ENCODE measurements at places on chromosomes 4 and X.

DNA sequence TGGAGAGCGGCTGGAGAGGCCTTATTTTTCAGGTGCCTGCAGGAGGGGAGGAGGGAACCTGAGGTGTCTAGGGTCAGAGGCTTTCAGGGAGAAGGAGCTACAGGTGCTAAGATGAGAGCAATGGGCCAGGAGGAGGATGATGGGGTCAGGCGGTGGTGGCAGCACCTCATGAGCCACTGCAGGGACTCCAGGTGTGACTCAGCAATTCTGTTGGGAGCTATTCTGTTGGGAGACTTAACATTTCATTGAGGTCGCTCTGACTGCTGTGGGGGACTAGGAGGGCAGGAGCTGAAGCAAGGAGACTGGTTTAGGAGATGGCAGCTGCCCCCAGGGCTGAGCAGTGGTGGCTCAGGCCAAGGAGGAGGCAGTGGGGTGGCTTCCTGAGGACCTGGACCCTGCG is 65.0 kb downstream of the CLDN34 start:
- no peak for DNase-seq

DNA sequence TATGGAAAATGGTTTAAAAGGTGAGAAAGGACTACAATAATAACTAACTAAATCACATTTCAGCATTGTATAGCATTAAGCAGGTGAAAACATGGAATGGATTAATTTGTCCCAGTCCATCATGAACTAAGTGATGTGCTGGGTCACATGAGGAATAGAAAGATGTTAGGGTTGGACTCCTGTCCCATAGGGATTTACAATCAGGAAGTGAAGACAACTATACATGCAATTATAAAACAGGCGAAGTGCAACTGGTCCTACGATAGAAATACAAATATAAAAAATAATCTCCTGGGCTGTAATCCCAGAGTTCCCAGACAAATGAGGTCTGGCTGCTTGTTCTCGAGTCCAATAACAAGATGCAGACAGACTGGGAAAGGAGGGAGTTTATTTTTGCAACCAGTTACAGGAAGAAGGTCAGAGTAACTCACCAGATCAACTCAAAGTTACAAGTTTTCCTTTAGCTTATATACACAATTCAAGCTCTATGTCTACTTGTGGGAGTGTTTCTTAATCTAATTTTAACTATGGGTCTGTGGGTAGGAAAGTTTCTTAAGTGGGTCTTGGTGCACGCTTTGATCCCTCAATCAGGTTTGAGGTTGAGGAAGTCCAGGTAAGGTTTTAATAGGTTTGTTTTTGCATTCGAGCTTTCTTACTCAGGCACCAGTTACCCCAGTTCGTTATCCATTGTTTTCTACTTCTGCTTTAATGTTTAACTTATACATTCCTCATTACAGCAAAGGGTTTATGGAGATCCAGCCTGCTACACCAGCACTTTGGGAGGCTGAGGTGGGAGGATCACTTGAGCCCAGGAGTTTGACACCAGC is 50.1 kb downstream of the IGFBP7 start:
- no peak for DNase-seq

GRCh38 chr4:8595237-8596087 is 2.9 kb downstream of the CPZ start:
- DNase-seq: no peak

DNA sequence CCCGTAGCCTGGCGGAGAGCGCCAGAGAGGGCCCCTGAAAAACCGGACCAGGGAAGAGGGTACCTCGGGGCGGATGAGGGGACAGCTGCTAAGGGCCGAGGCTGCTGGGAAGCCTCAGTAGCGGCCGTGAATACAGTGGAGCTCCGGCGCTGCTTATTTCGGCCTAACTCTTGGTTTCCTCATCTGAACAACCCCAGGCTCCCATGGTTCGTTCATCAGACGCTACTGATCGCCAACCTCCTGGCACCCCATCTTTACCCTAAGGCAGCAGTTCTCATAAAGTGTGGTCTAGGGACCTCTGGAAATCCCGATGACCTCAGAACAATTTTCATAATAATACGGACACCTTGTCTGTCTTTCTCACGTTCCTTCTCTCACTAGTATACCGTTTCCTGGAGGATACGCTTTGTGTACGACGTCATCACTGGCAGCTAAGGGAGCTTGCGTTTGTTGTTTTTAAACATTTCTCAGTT is 645 bp upstream of the RAB28 start:
- peak; percentile 54 for DNase-seq

DNA sequence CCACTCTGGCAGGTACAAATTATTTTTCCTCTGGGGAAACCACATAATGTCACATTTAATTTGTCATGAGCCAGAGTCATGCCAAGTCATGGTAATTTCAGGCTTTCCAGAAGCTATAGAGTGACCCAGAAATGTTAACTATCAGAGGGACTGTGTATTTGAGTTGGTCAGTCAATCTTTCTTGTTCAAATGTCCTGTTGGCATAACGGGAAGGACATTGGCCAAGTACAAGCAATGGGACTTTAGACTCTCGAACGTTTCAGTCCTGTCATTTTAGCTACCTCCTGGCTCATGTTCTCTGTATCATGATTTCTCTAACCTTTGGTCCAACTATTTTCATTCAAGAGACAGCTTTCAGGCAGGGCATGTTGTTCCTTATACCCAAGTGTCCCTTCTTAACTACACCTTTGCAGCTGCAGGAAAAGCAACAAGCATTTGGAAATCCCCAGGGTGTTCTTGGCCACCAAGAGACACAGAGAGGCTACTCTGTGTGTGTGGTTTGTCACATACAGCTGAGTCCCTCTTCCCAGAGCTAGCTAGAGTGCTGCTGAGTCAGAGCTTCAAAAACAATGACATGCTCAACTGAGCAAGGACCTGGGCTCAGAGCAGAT is 142.6 kb downstream of the EGF start:
- no peak for DNase-seq

- DNase-seq: no peak
Measured at GRCh38 chrX:22313766-22314165, 41.1 kb downstream of the CBLL2 start.

- DNase-seq: no peak
Measured at GRCh38 chr4:78766026-78766425, 10.1 kb upstream of the BMP2K start.

DNA sequence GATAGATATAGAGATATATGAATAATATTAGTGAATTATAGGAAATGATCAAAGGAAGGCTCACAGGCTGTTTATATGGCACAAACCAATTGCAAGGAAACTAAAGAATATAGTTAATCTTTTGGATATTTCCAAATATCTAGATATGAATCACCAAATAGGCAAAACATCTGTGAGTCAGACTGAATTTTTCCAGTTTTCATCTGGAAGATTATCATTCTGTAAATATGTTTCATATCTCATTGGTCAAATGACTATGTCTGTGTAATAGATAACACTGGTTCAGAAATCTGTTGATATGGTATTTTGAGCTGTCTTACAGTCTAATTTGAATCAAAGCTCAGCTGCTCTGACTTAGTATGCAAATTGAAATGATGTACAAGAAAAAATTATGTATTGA is 303.6 kb downstream of the FAM133A start:
- no peak for DNase-seq

DNA sequence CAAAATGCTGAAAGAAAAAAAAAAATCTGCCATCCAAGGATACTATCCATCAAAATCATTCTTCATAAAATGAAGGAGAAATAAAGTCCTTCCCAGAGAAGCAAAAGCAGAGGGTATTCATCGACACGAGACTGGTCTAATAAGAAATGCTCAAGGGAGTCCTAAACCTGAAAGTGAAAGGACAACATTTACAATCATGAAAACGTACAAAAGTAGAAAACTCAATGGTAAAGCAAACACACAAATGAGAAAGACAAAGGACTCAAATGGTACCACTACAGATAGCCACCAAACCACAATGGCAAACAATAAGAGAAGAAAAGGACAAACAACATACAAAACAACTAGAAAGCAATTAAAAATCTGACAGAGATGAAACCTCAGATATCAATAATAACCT is 41.0 kb downstream of the CD99L2 start:
- no peak for DNase-seq

- DNase-seq: no peak
Measured at GRCh38 chr4:109746728-109747127, 16.9 kb upstream of the PLA2G12A start.

DNA sequence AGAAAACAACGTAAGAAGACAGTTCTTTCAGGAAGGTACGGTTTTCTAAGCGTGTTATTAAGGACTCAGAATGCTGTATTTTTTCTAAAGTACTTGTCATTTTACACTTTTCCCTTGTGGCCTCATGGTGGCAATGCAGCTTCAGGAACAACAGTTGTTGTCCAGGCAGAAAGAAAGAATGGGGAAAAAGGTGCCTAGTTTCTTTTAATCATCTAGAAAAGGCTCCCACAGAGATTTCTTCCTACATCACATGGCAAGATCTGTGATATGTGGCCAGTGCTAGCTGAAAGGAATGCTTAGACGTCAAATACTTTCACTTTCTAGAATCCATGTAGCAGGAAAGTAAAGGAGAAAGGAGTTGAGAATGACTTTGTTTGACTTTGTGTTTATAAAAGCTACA is 49.0 kb upstream of the TRAM1L1 start:
- no peak for DNase-seq

- DNase-seq: no peak
Measured at GRCh38 chr4:123319639-123320038, 77.0 kb upstream of the SPRY1 start.

DNA sequence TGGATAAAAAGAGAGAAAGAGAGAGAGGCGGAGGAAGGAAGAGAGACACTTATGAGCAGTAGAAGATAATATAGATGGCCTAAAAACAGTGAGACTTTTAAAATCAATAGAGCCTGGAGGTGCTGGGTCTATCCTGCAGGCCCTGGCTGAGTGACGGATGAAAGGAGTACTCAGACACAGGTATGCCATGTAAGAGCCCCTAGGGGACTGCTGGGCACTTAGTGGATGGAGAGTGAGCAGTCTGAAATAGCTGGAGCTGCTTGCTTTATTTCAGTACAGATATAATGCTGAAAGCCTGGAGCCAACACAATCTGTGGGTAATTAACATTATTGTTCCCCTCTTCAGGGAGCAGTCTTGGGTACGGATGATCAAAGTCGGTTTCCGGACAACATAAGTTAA is 578.6 kb downstream of the SPOCK3 start:
- DNase-seq: no peak

DNA sequence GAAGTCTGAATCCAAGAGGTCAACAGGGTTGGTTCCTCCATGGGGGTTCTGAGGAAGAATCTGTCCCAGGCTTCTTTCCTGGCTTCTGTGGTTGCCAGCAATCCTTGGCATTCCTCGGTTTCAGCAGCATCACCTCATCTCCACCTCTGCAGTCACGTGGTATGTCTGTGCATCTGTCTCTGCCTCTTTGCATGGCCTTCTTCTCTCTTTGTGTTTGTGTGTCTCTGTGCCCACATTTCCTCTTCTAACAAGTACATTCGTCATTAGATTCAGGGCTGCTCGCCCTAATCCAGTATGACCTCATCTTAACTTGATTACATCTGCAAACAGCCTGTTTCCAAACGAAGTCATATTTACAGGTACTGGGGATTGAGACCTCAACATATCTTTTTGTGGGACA is 114.0 kb downstream of the BCOR start:
- no peak for DNase-seq

GRCh38 chrX:150989420-150989819 is 6.3 kb downstream of the HMGB3 start:
- DNase-seq: no peak
